ENCODE measurements at places on chromosomes 7 and 10.
A peak's percentile ranks its signal among the peaks of the same experiment; 100 is the strongest.

DNA sequence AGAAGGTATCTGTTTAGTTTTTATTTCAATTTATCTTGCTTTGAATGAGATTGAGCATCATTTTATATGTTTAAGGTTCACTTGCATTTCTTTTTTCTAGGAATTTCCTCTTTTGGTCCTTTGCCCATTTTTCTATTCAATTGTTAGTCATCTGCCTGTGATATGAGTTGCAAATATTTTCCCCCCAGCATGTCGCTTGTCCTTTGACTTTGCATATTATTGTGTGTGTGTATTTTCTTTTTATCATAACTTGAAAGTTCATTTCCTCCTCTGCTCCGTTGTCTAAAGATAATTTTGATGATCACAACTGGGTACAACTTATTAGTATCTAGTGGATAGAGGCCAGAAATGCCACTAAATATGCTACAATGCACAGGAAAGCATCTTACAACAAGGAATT, 132.7 kb upstream of the MDFIC start:
- H3K36me3 ChIP-seq = peaks cover 4% of the 10 kb centered on the region
- H3K27me3 ChIP-seq = no peaks in the 10 kb centered on the region
- H3K4me1 ChIP-seq = no peaks in the 10 kb centered on the region
- H3K4me3 ChIP-seq = no peak overlapping the region
- no peak overlapping the region for H3K27ac ChIP-seq

GRCh38 chr10:44512431-44513022, 127.6 kb upstream of the CXCL12 start:
- H3K27ac ChIP-seq = no peak overlapping the region
- H3K4me3 ChIP-seq = no peak overlapping the region
- DNase-seq = no peak
- H3K4me1 ChIP-seq = peaks cover 15% of the 10 kb centered on the region
- no peaks in the 10 kb centered on the region for H3K36me3 ChIP-seq
- H3K27me3 ChIP-seq = no peaks in the 10 kb centered on the region

GRCh38 chr7:95843286-95843685, 70.9 kb downstream of the DYNC1I1 start:
- H3K36me3 ChIP-seq = no peaks in the 10 kb centered on the region
- peaks cover 24% of the 10 kb centered on the region for H3K4me1 ChIP-seq
- no peaks in the 10 kb centered on the region for H3K27me3 ChIP-seq
- no peak overlapping the region for H3K4me3 ChIP-seq

DNA sequence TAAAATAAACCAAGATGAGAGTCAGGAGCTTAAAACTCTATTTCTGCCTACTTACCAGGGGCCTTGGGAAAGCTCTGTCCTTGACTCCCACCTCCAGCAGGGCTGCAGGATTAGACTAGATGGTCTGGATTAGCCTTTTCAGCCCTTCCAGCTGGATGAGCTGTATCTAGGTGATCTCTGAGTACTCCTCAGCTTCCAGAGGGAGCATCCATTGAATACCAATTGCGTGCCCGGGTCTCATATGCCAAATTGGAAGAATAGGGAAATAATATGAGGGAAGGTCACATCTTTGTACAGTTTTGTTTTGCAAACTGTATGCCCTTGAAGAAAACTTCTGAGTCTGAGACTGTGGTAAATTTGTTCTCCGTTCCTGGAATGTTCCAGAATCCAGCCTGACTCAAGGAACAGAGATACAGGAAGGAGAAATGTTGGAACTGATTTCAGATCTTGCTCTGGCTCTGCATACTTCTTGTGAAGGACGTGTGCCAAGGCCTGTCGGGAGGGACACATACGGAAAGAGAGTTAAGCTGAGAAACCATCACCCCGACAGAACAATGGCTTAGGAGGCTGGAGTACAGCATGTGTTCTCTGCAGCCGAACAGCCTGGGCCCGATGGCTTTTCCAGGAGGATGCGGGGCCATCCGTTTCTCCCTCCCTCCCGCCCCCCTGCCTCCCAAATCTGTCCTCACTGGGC, 44.9 kb downstream of the MINDY4 start:
- peaks cover 5% of the 10 kb centered on the region for H3K36me3 ChIP-seq
- H3K27me3 ChIP-seq = no peaks in the 10 kb centered on the region
- no peak overlapping the region for H3K4me3 ChIP-seq
- no peak for DNase-seq
- no peaks in the 10 kb centered on the region for H3K4me1 ChIP-seq
- no peak overlapping the region for H3K27ac ChIP-seq

DNA sequence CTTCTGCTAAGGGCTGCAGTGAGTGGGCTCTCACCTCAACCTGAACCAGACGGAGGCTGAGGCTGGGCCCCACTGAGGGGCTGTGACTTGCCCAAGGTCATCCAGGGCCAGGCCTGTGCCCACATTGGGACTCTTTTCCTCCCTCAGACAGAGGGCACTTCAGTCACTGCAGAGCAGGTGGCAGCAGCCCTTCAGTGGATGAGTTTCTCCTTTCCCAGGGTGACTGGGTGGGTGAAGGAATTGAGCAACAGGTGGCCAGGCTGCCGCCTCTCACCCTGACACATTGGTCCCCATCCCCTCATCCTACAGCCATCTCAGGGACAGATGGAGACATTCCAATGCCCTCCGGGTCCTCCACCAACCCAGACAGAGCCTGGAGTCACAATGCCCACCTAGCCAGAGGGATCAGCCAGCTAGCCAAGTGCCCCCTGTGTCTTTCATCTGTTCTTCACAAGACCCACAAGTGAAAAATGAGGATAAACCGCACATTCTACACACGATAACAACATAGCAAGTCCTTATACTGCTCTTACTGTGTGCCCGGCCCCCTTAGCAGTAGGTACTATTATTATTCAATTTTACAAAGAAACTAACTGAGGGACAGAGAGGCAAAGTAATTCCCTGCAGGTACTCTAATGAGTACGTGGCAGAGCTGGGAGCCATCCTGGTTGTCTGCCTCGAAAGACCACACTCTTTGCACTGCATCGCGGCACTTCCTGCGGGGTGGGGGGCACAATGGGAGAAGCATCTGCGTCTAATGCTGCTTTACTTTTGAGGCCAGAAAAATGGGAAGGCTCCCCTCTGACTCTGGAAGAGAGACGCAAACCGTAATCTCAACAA, 1.7 kb upstream of the SLC18A3 start:
- H3K4me1 ChIP-seq = peaks cover 9% of the 10 kb centered on the region
- H3K27me3 ChIP-seq = peaks cover 87% of the 10 kb centered on the region
- peak; percentile 63 for DNase-seq
- H3K27ac ChIP-seq = no peak overlapping the region
- peak overlapping the region; percentile 82 for H3K4me3 ChIP-seq

DNA sequence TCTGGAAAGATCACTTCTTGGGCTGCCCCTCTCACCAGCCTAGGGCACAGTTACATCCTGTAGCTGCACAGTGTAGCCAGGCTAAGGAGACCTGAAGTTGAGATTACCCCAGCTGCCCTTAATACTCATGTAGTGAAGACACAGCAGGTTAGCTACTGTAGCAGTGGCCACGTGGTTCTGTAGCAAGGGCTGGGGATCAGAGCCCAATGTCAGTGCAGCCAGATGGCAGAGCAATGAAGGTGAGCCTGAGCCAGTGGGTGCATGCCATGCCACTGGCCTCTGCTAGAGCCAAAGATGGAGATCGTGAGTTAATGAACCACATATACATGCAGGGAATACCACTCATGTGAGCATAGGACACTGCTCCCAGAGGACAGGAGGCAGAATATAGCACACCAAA, 15.5 kb downstream of the AMPH start:
- H3K27ac ChIP-seq = no peak overlapping the region
- peaks cover 5% of the 10 kb centered on the region for H3K27me3 ChIP-seq
- H3K4me1 ChIP-seq = no peaks in the 10 kb centered on the region
- DNase-seq = no peak

- peaks cover 4% of the 10 kb centered on the region for H3K4me1 ChIP-seq
- DNase-seq = peak; percentile 74
Measured at GRCh38 chr10:110530131-110530831, 32.6 kb downstream of the DUSP5 start.

GRCh38 chr7:15334536-15335263, 227.1 kb downstream of the AGMO start:
- H3K27me3 ChIP-seq = no peaks in the 10 kb centered on the region
- H3K27ac ChIP-seq = no peak overlapping the region
- H3K4me3 ChIP-seq = no peak overlapping the region
- DNase-seq = no peak

DNA sequence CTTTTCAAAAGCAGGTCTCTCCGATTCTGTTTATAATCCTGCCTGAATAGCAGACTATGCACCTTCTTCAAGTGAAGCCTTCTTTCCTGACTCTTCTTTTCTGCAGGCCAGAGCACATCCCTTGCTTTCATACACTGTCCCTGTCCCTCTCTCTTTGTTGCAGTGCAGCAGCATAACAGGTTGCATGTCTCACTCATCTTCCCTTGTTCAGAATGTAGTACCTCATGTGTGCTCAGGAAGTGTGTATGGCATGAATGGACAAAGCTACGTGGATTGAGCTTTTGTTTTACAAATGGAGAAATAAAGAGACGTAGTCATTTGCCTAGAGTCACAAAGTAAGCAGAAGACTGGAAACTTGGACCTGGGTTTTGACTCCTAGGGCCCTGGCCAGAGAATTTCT, 68.0 kb downstream of the PTPRZ1 start:
- H3K4me3 ChIP-seq = no peak overlapping the region
- H3K36me3 ChIP-seq = no peaks in the 10 kb centered on the region
- H3K27ac ChIP-seq = no peak overlapping the region
- no peak for DNase-seq
- no peaks in the 10 kb centered on the region for H3K27me3 ChIP-seq

- H3K36me3 ChIP-seq = no peaks in the 10 kb centered on the region
- H3K27ac ChIP-seq = no peak overlapping the region
- no peak for DNase-seq
- no peaks in the 10 kb centered on the region for H3K27me3 ChIP-seq
- peaks cover 25% of the 10 kb centered on the region for H3K4me1 ChIP-seq
- no peak overlapping the region for H3K4me3 ChIP-seq
Measured at GRCh38 chr10:78251016-78251385, 217.3 kb downstream of the RPS24 start.

DNA sequence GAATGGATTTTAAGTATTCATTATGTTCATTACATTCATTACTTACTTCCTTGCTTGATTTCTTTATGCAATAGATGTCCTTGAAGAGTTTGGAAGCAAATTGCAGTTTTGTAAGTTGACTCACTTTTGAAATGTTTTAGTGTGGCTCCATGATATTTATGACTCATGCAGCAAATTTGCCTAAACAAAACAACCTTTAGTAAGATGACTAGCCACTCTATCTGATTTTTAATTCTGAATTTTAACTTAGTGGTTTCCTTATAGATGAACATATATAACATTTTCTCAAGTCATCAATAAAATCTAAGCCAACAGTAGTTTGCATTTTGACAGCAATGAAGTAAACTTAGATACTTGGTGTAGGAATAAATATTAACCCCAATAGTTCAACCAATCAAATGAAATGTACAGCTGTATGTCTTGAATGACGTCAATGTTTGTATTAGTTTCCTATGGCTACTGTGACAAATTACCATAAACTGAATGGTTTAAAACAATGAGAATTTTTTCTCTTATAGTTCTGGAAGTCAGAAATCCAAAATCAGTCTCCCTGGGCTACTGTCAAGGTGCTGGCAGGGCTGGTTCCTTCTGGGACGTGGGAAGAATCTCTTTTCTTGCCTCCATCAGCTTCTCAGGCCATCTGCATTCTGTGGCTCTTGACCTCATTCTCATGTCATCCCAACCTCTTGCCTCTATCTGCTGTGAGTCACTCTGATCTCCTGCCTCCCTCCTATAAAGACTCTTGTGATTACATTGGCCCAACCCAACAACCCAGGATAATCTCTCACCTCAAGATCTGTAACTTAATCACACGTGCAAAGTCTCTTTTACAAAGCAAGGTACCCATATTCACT, 73.4 kb downstream of the AHR start:
- peak overlapping the region; percentile 42 for H3K27ac ChIP-seq
- peaks cover 4% of the 10 kb centered on the region for H3K4me1 ChIP-seq
- no peaks in the 10 kb centered on the region for H3K27me3 ChIP-seq
- no peak overlapping the region for H3K4me3 ChIP-seq
- no peak for DNase-seq
- no peaks in the 10 kb centered on the region for H3K36me3 ChIP-seq

GRCh38 chr10:97228130-97228774, 42.5 kb upstream of the SLIT1 start:
- H3K27ac ChIP-seq = no peak overlapping the region
- no peaks in the 10 kb centered on the region for H3K27me3 ChIP-seq
- H3K4me3 ChIP-seq = no peak overlapping the region

DNA sequence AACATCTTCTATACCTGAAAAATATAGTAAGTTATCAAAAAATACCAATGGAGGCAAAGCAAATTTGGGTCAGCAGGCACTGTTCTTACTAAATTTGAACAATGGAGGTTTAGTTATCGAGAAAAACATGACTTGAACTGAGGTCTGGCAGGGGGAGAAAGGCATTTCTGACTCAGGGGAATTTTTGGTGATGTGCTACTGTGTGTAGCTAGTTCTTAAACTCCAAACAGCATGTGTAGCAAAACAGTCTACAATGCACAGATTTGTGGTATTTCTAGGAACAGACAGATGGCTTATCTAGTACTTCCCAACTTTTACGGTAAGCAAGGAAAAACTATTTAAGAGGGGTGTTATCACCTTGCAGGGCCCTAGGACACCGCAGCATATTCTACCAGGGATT, 311.6 kb upstream of the LRRN3 start:
- H3K27ac ChIP-seq = no peak overlapping the region
- no peaks in the 10 kb centered on the region for H3K36me3 ChIP-seq
- no peak overlapping the region for H3K4me3 ChIP-seq
- H3K4me1 ChIP-seq = peaks cover 10% of the 10 kb centered on the region
- H3K27me3 ChIP-seq = no peaks in the 10 kb centered on the region
- no peak for DNase-seq

DNA sequence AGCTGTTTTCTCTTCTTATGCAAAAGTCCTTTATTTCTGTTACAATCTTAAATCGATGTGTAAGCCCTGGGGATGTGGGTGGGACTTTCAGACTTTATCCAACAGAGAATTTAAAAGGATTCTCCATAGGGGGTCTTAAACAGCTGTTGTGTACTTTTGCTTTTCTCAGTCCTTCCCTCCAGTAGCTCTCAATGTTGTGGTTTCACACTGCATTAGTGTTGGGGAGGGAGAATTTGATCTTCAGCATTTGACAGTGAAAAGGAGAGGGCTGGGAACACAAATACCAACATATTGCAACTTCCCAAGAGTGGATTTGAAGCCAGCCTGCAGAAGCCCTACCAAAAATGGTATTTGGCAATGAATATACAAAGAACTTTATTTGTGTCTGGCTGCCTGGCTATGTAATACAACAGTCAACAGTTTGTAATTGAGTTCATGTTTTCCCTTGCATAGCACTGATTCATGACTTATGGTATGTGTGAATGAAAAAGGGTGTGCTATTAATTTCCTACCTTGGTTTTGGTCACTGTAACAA, 80.1 kb upstream of the CAPZA2 start:
- H3K4me3 ChIP-seq = no peak overlapping the region
- peak overlapping the region; percentile 33 for H3K27ac ChIP-seq
- peaks cover 9% of the 10 kb centered on the region for H3K36me3 ChIP-seq
- peaks cover 39% of the 10 kb centered on the region for H3K4me1 ChIP-seq
- no peak for DNase-seq

DNA sequence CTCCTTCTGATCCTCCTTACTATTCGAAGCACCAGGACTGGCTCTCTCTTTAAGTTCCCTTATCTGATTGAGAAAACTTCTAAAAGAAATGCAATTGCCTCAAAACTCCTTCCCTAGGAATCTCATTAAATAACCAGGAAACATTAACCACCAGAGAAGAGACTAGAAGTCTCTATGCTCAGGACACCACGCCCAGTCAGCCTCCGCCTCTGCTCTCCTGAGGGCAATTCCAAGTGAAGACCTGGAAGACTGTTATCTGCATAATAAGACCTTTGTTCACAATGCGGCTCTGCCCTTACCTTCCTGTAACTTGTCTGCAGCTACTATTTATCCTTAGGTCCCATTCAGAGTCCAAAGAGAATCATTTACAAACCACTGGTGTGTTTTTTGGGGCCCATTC, 78.8 kb downstream of the ELMO1 start:
- peaks cover 8% of the 10 kb centered on the region for H3K4me1 ChIP-seq
- no peaks in the 10 kb centered on the region for H3K36me3 ChIP-seq
- no peak overlapping the region for H3K4me3 ChIP-seq
- no peak overlapping the region for H3K27ac ChIP-seq

Data from type B pancreatic cell (in vitro differentiated cells).